ENCODE measurements at places on chromosomes 12 and 14.

GRCh38 chr14:91406982-91407381 lies 10.6 kb downstream of the CCDC88C start:
- DNase-seq = no peak

DNA sequence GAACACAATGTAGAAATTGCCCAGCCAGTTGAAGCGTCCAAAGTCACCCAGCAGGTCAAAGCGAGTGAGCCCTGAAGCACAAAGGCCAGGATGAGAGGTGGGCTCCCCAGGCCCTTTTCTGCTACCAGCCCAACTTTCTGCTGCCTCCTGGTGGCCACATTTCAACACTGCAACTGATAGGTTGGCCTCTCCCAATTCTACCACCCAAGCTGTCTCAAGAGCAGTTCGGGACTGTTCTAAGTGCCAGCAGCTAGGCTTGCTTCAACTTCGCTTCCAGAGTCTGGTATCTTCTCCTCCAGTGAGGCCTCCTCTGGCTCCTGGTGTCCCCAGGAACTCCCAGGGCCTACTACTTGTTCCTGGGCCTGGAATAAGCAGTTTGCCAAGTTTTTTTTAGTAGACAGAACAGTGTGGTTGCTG lies 3.4 kb upstream of the DHH start:
- DNase-seq = peak; percentile 27

DNA sequence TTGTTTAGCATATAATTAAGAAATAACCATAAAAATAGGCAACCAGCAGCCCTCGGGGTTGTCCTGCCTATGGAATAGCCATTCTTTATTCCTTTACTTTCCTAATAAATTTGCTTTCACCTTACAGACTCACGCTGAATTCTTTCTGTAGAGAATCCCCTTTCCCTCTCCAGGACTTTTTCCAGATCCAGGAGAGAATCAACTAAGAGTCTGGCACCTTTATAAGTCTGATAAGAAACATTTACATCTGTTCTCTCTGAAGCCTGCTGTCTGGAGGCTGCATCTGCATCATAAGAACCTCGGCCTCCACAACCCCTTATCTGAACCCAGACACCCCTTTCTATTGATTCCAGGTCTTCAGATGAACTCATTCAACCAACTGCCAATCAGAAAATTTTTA lies 32.3 kb downstream of the RIMBP2 start:
- DNase-seq = no peak

- DNase-seq = no peak
Observed at GRCh38 chr12:49661191-49661590, 37.8 kb downstream of the PRPF40B start.

DNA sequence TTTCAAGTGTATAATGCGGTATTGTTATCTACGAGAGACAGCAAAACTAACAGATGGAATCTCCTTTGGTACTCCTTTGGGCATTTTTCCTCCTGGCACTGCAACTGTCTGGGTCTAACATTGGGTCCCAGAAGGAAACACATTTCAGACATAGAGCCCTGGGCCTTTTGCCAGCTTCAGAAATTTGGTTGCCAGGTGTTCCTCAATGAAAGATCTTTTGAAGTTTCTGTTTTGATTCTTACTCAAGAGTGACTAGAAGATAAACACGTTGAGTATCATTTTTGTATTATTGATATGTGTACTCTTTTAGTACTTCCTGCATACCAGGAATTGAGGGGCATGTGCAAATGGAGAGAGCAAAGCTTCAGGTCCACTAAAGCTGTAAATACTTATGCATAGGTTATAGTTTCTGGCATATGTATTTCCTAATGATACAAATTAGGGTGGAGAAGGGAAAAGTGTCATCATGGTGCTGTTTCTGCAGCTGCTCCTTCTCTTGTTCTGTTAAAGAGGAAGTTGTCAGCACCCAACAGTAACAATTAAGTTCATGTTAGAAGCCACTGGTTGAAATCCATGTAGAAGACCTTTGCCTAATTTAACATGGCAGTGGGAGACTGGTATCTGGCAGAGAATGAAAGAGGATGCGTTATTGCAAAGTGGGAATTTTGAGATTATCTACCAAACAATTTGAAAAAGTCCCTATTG lies 53.5 kb downstream of the SLC38A6 start:
- DNase-seq = no peak

DNA sequence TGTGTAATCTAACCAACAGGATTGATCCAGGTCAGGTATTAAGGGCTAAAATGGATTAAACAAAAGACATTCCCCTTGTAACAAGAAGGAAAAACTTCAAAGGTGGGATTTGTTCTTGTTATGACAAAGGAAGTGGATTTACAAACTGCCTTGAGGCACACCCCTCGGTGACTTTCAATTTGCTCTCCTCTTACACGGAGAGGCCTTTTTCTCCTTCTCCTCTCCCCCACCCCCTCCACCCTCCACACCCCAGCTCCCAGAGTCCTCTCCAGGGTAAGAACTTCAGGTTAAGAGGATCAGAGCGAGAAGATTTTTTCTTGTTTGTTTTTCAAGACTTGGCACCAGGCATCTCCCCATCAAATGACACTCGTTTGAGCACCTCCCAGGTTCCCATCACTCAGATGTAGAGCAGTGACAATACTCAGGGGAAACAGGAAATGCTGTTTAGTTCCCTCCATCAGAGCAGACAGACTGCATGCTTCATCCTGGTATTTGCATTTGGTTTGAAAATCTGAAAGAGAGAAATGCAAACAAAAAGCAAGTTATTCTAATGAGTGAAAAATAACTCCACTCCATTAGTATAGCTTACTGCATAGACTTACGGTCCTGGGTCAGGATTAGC lies 77.6 kb upstream of the TMEM260 start:
- DNase-seq = no peak

GRCh38 chr12:56286044-56286830 lies 13.9 kb downstream of the CS start:
- no peak for DNase-seq

GRCh38 chr12:22256041-22256441 lies 78.5 kb downstream of the ST8SIA1 start:
- DNase-seq = no peak

DNA sequence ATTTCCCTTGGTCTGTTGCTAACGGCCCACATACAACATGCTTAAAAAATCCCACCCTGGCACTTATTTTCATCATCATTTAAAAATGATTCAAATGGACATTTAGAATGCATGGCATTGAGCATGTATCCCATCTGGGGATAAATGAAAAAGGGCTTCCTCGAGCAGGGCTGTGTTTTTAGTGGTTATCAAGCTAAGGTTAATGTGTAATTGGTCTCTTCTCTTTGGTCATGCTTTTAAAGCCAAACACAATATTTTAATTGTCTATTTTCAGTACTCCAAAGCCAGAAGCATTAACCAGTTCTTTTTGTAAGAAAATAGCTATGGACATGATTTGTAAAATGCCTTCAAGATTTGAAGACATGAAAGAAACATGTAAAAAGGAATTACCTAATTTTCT lies 1.9 kb upstream of the TRHDE start:
- no peak for DNase-seq

- no peak for DNase-seq
Observed at GRCh38 chr12:26987634-26988424, 26.4 kb downstream of the TM7SF3 start.

- peak; percentile 73 for DNase-seq
Observed at GRCh38 chr12:18141048-18141982, 51.3 kb upstream of the RERGL start.

DNA sequence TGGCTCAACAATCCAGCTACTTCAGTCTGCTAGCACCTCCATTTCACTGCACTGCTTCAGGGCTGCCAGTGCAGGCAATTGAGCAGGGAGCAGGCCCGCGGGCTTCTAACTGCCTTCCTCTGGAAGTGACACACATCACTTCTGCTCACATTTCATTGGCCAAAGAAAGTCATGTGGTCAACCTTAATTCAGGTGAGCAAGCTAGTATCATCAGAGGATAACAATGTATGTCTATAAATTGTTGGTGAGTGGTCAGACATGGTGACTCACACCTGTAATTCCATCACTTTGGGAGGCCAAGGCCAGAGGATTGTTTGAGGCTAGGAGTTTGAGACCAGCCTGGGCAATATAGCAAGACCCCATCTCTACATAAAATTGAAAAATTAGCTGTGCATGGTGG lies 22.3 kb upstream of the CHGA start:
- DNase-seq = no peak

DNA sequence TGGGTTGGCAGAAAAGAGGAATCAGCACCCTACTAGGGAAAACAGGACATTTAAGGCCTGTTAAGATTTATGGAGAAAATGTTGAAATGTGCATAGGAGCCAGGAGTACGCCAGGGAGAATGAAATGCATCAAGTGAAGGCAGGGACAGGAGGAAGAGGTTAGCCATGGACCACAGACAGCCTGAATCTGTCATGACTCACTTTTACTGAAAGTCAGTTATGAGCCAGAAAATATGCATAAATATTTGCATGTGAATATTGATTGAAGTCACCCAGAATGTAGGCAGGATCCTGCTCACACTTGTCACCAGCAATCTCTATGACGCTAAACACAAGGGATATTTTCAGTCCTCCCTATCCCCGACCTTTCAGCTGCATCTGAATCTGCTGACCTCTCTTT lies 25.1 kb upstream of the CDK17 start:
- no peak for DNase-seq

- DNase-seq = no peak
Observed at GRCh38 chr12:54133772-54134375, 54.9 kb downstream of the SMUG1 start.

DNA sequence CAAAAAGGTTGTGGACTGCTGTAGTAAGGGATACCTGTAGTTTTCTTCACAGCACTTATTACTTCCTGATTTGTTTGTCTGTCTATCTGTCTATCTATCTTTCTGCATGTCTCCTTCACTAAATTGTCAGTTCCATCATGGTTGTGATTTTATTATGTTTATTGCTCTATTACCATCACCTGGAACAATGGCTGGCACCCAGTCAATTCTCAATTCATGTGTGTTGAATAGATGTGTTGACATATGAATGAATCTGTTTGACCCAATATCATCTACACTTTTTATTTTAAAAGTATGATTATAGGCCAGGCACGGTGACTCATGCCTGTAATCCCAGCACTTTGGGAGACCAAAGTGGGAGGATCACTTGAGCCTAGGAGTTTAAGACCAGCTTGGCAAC lies 224.4 kb downstream of the NUBPL start:
- no peak for DNase-seq

DNA sequence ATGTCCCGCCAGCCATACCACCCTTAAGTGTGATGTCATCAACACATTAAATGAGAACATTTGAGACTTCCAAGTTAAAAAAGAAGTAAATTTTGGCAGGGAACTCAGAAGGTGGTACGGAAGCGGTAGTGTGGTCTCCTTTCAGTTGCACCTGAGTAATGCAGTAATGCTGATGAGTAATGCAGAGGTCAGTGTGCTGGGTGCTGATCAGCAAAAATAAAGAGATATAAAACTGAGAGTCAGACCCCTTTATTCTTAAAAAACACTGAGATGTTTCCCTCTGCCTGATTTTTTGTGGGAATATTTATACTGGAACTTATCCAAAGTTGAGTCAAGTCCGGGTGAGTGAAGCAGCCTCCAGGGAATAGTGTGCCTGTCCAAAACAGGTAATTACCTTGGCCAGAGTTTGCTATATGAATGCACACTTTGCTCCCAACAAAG lies 370.6 kb upstream of the PRICKLE1 start:
- no peak for DNase-seq

DNA sequence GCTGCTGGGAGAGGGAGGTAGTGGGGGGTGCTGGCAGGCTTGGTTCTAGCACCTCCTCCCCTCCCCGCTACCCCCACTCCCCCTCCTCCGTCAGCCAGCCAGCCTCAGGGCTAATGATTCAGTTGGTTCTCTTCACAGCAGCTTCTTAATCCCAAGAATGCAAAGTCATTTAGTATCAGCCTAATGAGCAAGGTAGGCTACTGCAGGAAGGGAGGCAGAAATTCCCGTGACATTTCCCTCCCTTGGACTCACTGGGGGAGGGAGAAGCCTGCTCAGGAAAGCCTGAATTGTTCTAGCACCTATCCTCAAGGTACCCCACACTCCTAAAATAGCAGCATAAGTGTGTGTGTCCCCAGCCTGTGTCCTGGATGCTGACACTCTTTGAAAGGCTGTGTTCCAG lies 29.8 kb downstream of the ITPK1 start:
- DNase-seq = no peak

DNA sequence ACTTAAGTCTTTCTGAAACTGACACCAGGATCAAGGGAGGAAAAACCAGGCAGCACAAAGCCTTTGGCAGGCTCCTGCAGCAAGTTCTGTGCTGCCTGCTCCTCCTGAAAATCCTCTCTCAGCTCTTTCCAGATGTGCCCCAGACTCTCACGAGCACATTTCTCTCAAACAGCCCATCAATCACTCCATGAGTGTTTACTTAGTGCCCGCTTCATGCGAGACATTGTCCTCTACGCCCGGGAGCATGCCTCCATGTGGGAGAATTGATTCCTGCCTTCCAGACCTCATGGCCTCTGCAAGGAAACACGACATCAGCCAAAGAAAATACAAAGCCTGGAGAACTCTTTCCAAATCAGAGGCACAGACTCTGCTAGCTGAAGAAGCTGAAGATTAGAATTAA lies 46.5 kb upstream of the TSPAN11 start:
- DNase-seq = peak; percentile 23

GRCh38 chr12:121719926-121720414 lies 7.4 kb downstream of the TMEM120B start:
- no peak for DNase-seq

DNA sequence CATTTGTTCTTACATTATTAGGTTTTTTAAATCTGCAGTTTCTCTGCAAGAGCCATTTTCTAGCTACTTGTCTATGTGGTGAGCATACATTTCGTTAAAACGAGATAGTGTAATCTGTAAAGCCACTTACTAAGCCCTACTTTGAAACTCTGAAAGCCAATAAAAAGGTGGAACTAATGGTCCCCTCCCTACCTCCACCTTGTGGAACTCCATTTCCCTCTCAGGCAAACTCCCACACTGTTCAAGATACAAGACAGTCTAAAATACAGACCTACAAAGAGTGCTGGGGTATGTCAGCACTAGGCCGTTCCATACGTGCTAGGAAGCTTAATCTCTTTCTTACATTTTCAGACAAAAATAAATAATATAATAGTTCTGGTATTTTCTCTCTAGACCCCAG lies 74.1 kb downstream of the DUSP6 start:
- DNase-seq = no peak

DNA sequence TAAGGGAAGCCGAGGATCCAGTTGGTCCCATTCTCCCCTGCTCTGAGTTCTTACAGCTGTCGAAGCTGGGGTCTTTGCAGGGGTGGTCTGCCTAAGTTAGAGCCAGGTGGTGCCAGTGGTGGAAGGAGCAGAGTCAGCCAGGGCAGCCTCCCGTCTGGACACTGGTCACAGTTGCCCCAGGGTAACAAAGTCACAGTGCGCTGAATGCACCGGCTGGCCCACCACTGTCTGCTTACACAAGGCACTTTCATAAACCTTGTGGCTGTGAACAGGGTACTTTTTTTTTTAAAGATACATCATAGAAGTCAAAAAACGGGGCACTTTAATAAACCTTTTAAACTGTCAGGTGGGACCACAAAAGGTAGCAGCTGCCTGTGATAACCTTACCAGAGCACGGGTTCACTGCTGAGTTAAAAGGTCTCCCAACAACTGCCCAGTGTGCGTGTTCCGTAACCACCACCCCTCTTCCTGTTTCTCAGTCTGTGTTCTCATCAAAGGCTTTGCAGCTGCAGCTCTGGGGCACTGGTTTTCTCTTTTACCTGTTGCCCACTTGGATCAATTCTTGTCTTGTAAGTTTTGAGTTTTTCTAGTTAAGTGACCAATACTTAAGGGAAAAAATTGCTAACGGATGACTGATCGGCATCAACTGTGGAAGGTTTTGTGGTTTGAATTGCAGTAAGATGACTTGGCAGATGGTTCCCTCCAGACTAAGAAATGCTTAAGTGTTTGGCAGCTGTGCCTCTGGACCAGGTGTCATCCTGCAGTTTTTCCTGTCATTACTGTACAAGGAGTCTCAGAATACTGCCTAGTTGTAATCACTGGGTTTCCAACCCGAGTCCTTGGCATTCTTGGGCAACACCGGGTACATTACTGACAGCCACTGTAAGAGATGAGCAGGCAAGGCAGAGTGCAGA lies 55.9 kb downstream of the DYNC1H1 start:
- no peak for DNase-seq
